ENCODE measurements at places on chromosomes 13 and 19. TPM values are rescaled to one million over a fixed set of nuclear protein-coding genes. Genes with fewer than 3 reads are reported as not detected.

DNA sequence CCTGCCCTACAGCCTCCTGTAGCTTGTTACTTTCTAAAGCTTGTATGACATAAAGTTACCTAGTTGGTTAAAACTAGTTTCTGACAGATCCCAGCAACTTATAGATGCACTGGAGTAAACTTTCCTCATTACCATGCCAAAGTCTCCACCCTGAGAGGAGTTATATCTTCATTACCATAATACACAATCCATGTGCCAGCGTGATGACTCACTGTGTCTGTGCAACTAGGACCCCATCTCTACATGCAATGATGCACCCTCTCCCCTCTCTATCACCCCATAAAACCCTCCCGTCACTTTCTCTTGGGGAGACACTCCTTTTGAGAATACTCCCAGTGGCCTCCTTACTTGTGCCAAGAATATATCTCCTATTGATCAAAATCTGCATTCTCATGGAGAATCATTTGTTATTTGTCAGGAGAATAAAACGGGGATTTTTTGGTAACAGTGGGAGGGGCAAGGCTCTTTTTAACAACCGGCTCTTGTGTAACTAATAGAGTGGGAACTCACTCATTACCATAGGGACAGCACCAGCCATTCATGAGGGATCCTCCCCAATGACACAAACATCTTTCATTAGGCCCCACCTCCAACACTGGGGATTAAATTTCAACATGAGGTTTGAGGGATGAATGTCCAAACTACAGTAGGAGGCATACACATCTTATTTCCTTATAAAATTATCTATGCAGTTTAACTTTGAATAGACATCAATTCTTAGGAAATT is 235.1 kb upstream of the ATXN8OS start:
- H3K27ac ChIP-seq: no peak overlapping the region
- DNase-seq: no peak
- no peak overlapping the region for H3K4me3 ChIP-seq
- H3K4me1 ChIP-seq: no peaks in the 10 kb centered on the region
- H3K36me3 ChIP-seq: no peaks in the 10 kb centered on the region

DNA sequence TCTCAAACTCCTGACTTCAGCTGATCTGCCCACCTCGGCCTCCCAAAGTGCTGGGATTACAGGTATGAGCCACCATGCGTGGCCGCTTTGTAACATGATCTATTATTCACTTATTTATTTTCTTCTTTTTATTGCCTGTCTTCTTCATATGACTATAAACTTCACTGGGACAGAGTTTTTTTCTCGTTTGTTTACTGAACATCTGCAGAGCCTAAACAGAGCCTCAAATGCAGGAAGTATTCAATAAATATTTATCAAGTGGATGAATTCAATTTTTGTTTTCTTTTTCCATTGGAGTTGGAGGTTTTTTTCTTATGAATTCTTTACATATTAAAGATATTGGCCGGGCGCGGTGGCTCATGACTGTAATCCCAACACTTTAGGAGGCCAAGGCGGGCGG is 54.7 kb downstream of the SKA3 start:
- no peaks in the 10 kb centered on the region for H3K4me1 ChIP-seq
- H3K36me3 ChIP-seq: no peaks in the 10 kb centered on the region
- no peak overlapping the region for H3K27ac ChIP-seq
- no peak overlapping the region for H3K4me3 ChIP-seq
- DNase-seq: no peak
- no peaks in the 10 kb centered on the region for H3K27me3 ChIP-seq

DNA sequence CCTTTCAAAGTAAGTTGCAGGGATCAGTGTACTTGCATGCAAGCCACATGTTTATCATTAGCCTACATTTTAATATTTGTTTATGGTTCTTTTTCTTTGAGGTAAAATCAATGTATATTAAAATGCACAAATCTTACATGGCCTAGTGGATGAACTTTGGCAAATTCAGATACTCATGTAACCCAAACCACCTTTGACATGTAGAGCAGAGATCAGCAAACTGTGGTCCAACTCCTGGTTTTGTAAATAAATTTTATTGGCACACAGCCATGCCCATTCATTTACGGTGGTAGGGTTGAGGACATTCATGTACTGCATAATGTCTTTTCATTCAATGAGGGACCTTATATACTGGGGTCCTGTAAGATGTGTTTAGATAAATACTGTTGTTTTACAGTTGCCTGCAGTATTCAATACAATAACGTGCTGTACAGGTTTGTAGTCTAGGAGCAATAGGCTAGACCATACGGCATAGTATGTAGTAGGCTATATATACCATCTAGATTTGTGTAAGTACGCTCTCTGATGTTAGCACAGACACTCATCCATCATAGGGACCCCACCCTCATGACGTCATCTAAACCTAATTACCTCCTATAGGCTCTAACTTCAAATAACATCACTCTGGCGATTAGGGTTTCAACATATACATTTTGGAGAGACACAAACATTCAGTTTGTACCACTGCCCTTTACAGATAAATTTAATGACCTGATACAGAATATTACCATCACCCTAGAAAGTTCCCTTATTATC is 5.7 kb downstream of the NDFIP2 start:
- H3K4me1 ChIP-seq: peaks cover 46% of the 10 kb centered on the region
- no peak overlapping the region for H3K4me3 ChIP-seq
- no peaks in the 10 kb centered on the region for H3K27me3 ChIP-seq

DNA sequence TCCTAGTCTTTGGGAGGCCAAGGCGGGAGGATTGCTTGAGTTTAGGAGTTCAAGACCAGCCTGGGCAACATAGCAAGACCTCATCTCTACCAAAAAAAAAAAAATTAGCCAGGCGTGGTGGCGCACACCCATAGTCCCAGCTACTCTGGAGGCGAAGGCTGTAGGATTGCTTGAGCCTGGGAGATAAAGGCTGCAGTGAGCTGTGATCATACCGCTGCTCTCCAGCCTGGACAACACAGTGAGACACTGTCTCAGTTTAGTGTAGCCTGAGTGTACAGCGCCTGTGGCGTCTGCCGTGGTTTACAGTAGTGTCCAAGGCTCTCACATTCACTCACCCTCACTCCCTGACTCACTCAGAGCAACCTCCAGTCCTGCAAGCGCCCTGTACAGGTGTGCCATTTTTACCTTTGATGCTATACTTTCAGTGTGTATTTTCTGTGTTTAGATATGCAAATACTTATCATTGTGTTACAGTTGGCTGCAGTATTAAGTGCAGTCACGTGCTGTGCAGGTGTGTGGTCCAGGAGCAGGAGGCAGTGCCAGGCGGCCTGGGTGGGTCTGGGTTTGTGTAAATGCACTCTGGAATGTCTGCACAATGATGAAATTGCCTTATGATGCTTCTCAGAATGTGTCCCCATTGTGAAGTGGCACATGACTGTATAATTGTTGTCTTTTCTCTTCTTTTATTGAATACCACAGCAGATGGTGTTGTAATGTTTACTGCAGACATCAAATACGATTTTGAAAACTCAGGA is 36.1 kb upstream of the DCUN1D2 start:
- peaks cover 13% of the 10 kb centered on the region for H3K4me1 ChIP-seq
- peaks cover 82% of the 10 kb centered on the region for H3K36me3 ChIP-seq
- no peak for DNase-seq
- no peak overlapping the region for H3K27ac ChIP-seq
- no peak overlapping the region for H3K4me3 ChIP-seq
- H3K27me3 ChIP-seq: no peaks in the 10 kb centered on the region

GRCh38 chr13:112911285-112911701 is 57.7 kb upstream of the MCF2L start:
- H3K4me1 ChIP-seq: no peaks in the 10 kb centered on the region
- H3K4me3 ChIP-seq: no peak overlapping the region
- DNase-seq: no peak
- H3K36me3 ChIP-seq: no peaks in the 10 kb centered on the region
- H3K27me3 ChIP-seq: no peaks in the 10 kb centered on the region

The NLRP7 gene
- 0.15 TPM for total RNA-seq

GRCh38 chr19:960020-960419 is 24.1 kb upstream of the WDR18 start:
- H3K4me3 ChIP-seq: no peak overlapping the region
- DNase-seq: no peak

DNA sequence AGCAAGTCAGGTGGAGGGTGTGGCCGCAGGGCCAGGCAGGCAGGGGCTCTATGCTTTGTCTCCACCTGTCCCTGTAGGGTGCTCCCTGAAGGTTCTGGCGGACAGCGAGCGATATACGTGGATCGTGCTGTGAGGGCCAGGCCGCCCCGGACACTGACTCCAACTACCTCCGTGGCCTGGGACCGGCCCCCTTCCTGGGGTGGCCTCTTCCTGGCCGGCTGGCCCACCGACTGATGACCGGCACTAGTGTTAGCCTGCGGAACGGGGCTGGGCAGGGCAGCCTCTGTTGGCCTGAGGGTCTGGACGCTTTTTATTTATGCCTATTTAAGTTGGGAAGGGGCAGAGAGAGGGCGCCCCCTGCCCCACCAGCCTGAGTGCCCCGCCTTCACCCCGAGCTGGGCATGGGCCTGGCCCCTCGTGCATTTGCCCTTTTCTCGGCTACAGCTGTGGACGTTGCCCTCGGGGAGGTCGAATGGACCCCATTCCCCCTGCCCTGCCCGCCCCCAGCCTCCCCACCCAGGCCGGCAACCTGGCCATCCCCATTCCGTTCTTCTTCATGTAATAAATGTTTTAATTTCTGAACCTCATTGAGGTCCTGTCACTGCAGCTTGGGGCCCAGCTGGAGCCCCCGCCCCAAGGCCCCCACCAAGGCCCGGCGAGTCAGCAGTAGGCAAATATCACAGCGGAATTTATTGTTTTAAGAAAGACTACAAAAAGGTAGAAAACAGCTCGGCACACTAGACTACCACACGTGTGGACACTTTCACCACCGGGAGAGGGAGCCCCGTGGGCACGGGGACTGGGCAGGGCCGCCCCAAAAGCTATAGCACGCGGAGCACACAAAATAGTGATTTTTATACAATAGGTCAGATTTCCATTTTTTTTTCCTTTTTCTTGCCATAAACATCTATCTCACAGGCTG is 8.8 kb downstream of the DCAF15 start:
- no peak overlapping the region for H3K27ac ChIP-seq
- H3K4me1 ChIP-seq: no peaks in the 10 kb centered on the region
- DNase-seq: no peak
- H3K27me3 ChIP-seq: no peaks in the 10 kb centered on the region
- H3K36me3 ChIP-seq: peaks cover 99% of the 10 kb centered on the region

The ZNF561 gene
- 38.7 TPM for total RNA-seq
